ENCODE measurements at places on chromosomes 11 and 22.

DNA sequence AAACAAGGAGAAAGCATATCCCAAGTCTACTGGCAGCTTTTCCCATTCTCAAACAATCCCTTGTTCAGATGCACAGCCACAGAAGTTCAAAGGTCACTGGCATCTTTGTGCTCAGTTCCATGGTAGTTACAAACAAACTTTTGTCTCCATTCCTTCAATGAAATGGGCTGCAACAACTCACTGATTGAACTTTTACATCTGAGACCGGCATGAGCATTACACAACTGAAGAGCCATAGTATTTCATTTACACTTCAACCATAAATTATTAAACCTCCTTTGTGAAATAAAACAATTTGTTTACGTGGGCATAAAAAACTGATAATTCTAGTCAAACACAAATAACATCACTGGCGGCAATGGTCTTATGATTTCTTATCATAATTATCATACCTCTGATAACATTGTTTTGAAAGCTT is 67.8 kb upstream of the ARHGAP32 start:
- no peak overlapping the region for H3K4me3 ChIP-seq
- DNase-seq = no peak
- no peaks in the 10 kb centered on the region for H3K27me3 ChIP-seq
- no peak overlapping the region for H3K27ac ChIP-seq
- H3K4me1 ChIP-seq = no peaks in the 10 kb centered on the region

- DNase-seq = no peak
- H3K4me1 ChIP-seq = peaks cover 20% of the 10 kb centered on the region
- H3K27ac ChIP-seq = no peak overlapping the region
- no peaks in the 10 kb centered on the region for H3K27me3 ChIP-seq
- no peak overlapping the region for H3K4me3 ChIP-seq
- H3K36me3 ChIP-seq = no peaks in the 10 kb centered on the region
These were observed 2.9 kb upstream of the TTLL1 start for GRCh38 chr22:43092085-43092484.

GRCh38 chr11:134558258-134558835 is 146.3 kb upstream of the B3GAT1 start:
- DNase-seq = no peak
- no peak overlapping the region for H3K4me3 ChIP-seq
- H3K27ac ChIP-seq = no peak overlapping the region
- peaks cover 10% of the 10 kb centered on the region for H3K4me1 ChIP-seq
- no peaks in the 10 kb centered on the region for H3K27me3 ChIP-seq

DNA sequence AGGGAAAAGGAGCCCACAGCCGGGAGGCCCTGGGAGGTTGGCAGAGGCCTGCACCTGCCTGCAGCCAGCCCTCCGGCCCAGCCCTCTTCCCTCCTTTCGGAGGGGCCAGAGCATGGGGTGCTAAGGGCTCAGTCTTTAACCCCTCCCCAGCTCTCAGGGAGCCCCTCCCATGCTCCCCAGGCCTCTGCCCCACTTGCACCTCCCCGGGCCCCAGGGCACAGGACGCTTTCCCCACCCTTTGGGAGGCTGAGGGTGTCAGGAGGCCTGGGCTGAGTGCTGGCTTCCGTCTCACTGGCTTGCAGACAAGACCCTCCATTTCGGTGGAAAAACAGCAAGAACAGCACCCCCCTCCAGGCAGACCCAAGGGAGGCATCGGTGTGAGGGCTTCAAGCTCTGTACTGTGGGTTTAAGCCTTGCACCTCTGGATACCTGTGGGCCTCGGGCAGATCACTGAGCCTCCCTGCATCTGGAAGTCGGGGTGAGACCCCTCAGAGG is 7.3 kb downstream of the ASCL2 start:
- no peak for DNase-seq
- H3K27ac ChIP-seq = no peak overlapping the region
- no peak overlapping the region for H3K4me3 ChIP-seq
- no peaks in the 10 kb centered on the region for H3K27me3 ChIP-seq
- H3K36me3 ChIP-seq = no peaks in the 10 kb centered on the region

Data from natural killer cell (primary cell).